ENCODE measurements at places on chromosomes 6 and 20.

DNA sequence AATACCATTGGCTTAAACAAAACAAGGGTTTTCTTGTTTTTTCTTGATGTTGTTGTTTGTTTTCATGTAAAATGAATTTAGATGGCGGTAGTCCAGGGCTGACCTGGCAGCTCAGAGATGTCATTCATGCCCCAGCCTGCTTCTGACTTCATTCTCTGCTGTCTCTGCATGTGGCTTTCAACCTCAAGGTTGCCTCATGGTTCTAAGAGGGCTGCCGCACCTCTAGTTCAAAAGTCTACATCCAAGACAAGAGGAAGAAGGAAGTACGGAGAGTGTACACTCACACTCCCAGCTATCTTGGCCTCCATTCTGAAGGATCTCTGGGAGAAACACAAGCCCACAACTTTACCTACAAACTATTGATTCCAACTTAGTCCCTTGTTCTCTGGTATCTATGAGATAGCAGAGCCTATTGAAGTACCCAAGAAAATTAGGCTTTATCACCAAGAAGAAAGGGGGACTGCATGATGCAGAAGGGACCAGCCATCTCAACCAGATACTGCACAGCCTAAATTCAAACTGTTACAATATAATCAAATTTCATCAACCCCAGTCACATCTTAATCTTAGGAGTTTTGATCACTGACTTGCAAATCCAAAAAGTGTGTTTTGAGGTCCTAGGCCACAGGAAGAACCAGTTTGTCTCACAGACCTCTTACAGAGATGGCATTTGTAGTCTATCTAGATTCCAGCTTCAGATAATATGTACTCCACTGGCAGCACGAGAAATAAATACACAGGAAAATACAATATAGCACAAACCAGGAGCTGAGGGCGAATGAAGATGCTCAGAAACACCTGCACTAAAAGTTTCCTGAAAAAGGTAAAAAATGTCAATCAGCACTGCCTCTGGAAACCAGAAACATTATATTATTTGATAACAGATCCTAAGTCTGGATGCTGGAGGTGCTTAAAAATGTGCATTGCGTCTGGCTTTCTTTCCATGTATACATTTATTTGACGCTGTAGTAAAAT lies 866 bp upstream of the BTN3A3 start:
- DNase-seq: no peak

- no peak for DNase-seq
Observed at GRCh38 chr6:115932481-115932880, 128.2 kb downstream of the FRK start.

DNA sequence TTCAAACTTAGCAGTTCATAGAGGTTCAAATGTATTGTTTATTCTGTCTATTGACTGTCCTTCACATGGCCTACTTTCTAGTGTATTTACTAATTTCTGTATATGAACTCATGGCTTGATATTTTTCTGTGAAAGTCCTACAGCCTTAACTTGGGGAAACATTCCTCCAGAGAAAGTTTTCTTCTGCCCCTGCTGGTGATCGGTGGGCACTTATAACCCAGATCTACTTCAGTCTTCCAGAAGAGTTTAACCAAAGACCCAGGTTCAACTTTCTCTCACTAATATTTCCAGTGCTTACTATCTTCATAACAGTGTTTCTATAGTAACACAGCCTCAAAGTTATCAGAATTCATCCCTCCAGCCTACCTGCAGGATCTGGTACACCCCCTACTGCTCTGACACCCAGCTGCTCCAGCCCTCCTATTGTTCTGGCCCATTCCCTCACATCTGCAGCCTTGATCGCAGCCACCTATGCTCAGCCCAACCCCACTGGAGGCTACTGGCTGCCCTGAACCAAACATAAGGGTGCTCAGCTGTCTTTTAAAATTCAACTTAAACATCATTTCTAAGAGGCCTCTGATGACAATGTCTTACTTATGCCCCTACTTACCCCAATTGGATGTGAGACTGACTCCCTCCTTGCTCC lies 72.3 kb downstream of the TBX18 start:
- no peak for DNase-seq

DNA sequence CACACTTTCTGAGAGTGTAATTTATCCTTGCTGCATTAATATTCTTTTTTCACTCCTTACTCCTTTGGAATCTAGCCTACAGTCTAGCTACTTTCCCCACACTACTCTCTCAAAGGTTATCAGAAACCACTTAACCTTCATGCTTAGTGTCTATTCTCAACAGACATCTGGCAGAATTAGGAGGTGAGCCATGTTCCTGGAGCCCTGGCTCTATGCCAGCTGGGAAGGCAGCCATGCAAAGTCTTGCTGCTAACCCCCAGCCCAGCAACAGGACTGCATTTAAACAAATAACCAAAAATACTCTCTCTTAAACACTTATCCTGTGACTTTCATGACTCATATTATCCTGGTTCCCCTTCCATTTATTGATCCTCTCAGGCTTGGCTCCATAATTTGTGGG lies 260.2 kb downstream of the BCKDHB start:
- no peak for DNase-seq

DNA sequence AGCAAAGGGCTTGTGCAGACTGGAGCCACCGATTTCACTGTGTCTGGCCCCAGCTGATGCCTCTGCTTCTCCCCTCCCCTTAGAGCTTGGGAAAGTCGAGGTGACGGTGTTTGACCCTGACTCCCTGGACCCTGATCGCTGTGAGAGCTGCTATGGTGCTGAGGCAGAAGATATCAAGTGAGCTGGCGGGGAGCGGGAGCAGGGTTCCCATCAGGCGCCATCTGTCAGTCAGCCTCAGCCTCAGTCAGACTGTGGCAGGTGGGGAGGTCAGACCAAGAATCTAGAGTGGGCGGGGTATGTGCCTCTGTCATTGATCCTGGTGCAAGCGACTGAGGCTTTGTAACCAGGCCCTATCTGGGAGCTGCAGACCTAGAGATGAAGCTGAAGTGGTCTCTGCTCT lies 5.5 kb downstream of the ERGIC3 start:
- no peak for DNase-seq

DNA sequence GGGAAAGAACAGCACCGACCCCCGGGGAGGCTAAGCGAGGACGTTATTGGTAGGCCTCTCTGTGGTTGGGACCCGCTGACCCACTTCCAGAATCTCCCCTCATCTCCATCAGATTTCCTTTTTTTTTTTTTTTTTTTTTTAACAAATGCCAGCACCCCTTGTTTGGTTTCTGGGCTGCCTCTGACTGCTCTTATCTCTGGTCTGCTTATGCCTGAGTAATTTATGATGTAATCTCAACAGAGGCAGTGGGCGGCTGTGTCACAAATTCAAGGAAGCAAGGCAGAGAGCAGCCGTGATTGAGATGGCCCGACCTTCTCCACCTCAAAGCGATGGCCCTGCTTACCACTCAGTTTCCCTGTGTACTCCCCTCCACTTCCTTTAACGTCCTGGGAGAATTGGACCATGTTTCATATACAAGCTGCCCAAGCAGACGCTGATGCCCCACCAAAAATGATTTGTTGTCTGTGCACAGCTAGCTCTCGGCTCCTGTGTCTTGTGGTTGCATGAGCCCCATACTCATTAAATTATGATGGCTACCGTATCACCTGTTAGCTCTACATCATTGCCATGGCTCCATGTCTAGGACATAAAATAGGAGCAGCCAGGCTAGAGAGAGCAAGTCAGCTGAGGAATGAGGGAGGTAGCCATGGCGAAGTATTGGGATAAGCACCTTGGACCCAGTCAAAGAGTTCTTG lies 98.1 kb downstream of the ZNF217 start:
- DNase-seq: peak; percentile 18

DNA sequence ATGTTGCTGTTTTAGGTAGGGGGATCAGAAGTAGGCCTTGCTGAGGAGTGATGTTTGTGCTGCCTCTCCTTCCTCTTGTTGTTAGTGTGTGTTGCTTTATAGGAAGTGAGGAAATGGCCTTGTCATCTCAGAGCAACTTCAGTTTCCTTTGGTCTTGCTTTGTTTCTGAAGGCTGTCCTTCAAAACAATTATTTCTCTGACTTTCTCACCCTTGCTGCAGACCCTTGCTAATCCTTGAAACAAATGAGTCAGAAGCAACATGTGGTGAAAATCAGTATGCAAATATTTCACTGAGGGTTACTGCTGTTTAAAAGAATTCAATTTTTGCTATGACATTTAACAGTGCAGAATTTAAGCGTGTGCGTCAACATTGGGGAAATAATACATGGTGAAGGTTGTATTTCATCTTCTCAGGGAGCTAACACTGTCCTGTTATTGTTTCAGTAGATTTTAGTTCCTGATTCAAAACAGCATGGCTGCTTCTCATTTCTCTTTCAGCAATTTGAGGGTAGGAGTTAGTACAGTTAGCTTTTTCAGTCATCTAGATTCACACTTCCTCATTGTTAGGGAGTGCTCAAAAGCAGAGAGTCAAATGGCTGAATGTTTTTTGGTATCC lies 13.8 kb downstream of the RNF144B start:
- no peak for DNase-seq

DNA sequence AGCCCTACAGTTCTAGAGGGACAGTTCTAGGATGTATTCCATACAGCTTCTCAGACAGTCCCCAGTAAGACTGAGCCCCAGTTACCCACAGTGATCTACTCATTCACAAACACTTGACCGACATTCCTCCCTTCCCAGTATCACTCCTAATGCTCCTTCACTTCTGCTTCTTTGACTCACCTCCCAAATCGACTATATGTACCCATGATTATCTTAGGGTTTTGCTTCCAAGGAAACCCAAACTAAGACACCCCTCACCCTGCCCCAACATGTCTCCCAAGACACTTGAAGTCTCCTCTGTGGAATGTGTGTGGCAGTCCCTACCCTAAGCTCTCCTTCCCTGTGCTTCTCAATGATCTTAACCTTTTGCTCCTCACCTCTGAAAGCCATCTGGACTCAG lies 23.6 kb upstream of the TGM6 start:
- DNase-seq: no peak

DNA sequence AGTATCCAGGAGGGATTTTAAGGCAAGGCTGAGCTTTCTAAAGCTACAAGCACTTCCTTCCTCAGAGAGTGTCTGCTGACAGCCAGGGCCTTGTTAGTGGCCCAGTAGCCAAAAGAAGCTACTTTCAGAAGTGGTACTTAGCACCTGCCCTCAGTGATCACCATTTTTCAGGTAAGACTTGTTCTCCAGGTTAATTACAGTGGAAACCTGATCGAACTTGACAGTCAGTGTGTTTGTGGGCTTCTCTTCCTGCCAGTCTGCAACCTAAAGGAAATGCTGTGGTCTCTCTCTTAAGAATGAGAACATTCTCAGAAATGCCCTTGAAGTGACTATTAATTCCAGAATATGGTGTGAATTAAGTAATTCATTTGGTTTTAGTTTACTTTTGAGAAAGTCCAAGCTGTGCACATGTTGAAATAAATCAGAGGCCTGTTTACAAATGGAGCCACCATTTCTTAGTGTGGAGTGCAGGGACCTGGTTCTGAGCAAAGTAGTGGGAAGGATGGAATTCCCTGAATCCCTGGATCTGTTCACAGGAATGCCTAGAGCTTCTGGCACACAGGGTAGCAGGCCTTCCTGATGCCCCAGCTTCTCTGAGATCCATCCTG lies 185.3 kb upstream of the AGPAT4 start:
- DNase-seq: no peak

- no peak for DNase-seq
Observed at GRCh38 chr6:143200167-143200770, 139.6 kb downstream of the AIG1 start.

DNA sequence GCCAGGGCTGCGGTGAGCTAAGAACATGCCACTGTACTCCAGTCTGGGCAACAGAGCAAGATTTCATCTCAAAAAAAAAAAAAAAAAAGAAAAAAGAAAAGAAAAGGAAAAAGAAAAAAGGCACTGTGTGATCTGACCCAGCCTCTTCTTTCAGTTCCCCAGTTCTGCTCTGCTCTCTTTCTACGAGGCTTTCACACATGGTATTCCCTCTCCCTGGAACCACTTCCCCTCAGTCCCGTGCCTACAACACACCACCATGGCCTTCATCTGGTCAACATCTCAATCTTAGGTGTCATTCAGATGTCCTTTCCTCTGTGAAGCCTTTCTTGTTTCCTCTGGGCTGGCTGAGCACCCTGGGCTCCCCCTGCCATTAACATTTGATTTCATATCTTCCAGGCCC lies 2.3 kb upstream of the DSN1 start:
- no peak for DNase-seq

- no peak for DNase-seq
Observed at GRCh38 chr6:16921399-16922110, 160.3 kb upstream of the ATXN1 start.

DNA sequence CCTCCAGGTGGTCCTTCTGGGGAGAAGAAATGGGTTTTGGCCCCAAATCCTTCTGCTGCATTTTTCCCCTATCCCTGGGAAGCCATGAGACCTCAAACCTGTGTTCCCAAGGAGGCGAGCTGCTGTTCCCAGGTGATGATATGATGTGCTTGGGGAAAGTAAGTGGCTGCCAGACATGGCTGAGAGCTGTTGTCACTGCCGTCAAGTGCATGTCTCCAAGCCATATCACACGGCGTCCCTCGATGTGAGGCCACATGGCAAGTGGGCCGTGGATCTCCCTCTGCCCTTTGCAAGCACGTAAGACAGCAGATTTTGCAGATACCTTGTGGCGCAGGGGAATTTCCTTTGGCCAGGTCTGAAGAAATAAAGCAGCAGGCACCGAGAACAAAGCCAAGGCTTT lies 103.7 kb upstream of the CD93 start:
- DNase-seq: no peak

- DNase-seq: no peak
Observed at GRCh38 chr6:30885481-30885998, 1.2 kb downstream of the DDR1 start.

DNA sequence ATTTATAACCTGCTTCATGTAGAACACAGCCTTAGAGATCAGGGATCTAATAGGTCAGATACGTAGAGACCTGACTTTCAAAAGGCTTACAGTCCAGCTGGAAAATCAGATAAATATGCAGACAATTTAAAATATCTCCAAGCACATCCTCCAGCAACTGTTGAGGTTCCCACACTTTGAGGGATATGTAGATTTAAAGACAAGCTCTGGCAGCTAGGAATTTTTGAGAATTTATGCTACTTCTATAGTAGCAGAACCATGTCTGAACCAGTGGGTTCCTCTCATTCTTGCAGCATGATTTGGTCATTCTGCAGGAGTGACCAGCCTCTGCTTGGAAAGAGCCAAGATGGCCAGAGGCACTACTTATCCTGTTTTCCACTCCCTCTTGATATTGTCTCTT lies 60.5 kb downstream of the CYB5R4 start:
- DNase-seq: no peak

- DNase-seq: no peak
Observed at GRCh38 chr6:107821591-107821990, 2.5 kb downstream of the SCML4 start.

DNA sequence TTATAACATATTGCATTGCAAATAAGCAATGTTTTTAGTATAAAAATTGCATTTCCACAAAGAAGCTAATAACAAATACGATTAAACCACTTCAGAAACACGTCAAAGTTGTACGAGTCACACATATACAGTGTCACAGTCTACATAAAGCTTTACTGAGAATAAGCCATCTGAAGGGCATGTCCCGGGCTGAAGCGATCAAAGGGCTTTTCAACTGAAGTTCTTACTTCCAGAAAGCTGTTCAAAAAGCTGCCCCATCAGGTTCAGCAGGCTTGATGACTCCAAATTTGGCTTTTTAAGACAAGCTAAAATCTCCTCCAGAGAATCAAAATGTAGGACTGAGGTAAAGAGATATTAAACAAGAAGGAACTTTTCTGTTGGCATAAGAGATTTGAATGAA lies 37.5 kb upstream of the HAO1 start:
- DNase-seq: no peak
